ENCODE measurements at places on chromosomes 12 and 14. TPM values are rescaled to one million over a fixed set of nuclear protein-coding genes. Genes with fewer than 3 reads are reported as not detected.

The HOXC4 gene
- total RNA-seq = 0.61 TPM

DNA sequence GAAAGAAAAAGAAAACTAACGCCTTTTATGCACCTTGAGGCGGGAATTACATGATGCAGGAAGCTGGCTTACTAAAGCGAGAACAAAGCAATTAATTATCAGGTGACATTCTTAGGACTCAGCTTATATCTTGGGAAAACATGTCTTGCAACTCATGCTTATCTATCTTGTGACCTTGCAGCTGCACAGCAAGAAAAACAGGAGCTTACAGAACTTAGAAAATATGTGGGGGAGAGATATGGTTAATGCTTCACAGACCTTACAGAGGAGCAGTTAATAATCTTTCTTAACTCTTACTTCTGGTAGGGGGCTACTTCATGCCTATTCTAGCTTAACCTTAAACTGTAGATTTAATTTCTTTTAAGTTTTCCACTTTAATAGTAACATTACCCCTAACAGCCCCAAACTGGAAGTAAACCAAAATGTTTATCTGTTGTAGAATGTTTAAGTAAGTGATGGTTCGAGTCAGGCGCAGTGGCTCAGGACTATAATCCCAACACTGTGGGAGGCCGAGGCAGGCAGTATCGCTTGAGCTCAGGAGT lies 13.2 kb upstream of the OR11G2 start:
- peak; percentile 23 for DNase-seq

The ASCL1 gene
- not detected for total RNA-seq

- DNase-seq = no peak
Measured at GRCh38 chr12:71949646-71950045, 11.0 kb downstream of the TPH2 start.

GRCh38 chr14:35398071-35398584 lies 6.4 kb downstream of the NFKBIA start:
- DNase-seq = no peak

DNA sequence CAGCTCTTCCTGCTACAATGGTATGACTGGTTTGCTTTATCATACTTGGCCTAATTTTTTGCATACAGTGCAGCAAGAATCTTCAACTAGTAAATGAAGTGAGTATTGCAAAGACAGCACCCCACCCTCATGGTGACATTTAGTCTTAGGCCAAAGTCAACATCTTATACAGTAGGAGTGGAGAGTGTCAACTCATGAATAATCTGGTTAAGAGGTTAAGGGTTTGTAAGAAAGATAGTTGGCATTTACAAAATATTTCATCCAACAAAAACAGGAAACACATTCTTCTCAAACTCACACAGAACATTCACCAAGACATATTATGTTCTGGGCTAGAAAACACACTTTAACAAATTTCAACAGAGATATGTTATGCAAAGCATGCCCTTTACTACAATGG lies 2.2 kb upstream of the OAS1 start:
- DNase-seq = peak; percentile 65

DNA sequence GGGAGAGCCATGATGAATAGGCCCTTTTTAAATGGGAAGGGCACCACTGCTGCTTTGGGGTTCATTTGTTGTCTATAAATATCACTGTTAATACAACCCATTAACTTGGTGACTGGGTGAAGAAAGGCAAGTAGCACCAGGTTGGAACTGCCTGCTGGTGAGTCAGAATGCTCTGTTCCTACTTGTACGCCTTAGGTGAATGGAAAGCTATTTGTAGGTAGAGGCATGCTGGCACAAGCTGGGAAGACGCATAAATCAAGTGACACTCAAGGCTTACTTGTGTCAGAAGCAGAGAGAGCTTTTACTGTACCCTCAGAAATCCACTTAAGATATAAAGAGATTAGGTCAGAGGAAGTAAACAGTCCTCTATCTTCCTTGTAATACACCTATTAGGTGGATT lies 142.5 kb downstream of the TMX1 start:
- DNase-seq = no peak

The PPP4R4 gene
- not detected for total RNA-seq

DNA sequence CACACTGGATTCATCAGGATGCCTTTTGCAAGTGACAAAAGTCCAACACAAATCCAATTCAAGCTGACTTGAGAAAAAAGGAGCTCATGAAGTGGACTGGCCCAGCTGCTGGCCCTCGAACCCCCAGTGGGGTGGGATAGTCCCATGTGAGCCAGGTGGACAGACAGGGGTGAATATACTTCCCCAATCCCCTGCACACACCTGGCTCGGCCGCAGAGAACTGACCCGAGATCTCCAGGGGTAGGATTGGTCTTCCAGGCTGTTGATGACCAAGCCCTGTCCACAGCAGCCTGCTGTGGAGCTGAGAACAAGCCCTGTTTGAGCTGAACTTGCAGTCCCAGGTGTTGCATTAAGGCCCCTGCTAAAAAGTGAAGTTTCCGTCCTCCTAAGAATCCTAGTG lies 56.2 kb downstream of the TPCN1 start:
- DNase-seq = no peak

DNA sequence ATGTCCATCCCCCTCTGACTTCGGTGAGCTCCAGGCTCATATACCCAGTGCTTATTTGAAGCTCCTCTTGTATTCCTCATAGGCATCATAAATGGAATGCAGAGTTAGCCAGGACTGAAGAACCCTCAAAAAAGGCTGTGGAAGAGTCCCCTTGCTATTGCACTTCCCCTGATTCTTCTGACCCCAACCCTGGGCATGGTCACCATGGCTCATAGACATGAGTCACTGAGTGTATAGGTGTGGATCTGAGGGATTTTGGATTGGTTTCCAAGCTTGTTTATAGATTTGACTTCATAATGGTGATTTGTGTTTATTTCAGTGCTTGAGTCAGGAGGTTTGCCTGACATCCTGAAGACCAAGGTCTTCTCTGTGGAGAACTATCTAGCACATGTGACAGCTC lies 98.4 kb upstream of the SLC38A2 start:
- DNase-seq = no peak

- no peak for DNase-seq
Measured at GRCh38 chr12:59075968-59076490, 155.7 kb upstream of the LRIG3 start.

GRCh38 chr14:99441157-99441870 lies 39.3 kb downstream of the SETD3 start:
- DNase-seq = no peak

- no peak for DNase-seq
Measured at GRCh38 chr14:88318406-88318805, 4.7 kb downstream of the KCNK10 start.

GRCh38 chr14:32327255-32327961 lies 1.7 kb upstream of the AKAP6 start:
- DNase-seq = no peak

GRCh38 chr12:110932046-110932445 lies 11.7 kb upstream of the MYL2 start:
- no peak for DNase-seq

The RNASE1 gene
- not detected for total RNA-seq

DNA sequence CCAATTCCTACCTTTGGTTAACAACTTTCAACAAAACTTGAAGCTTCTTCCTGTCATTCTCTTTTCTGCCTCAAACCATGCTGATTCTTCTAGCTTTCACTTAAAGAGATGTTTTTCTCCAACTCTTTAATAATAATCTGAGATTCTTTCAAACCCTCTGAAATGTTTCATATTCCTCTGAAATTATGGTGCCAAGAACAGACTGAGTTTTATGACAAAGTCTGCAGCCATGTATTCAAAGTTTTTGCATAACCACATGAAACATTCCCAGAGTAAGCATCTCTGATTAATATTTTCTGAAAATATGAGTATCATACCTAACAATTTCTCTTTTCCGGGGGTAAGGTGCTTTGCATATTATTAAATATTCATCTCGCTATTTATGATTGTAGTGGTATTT lies 59.1 kb upstream of the DCN start:
- DNase-seq = no peak

DNA sequence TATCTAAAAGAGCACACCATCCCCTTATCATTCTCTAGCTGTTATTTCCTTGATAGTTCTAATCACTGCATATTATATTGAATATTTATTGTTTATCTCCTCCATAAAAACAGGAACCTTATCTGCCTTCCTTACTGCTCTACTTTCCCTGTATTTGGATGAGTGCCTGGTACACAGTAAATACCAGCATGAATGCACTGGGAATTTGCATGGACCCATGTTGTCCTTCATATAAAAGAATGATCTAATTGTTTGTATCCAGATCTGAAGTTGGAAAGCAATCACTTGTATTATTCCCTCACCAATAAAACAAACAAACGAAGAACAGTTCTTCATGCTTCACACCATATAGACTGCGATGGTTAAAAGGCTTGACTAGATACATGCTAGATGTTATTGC lies 15.3 kb upstream of the CNOT2 start:
- DNase-seq = no peak

- DNase-seq = no peak
Measured at GRCh38 chr14:74929242-74929641, 6.2 kb upstream of the RPS6KL1 start.

GRCh38 chr12:31206038-31206670 lies 119.8 kb downstream of the SINHCAF start:
- no peak for DNase-seq

The TRIM9 gene
- total RNA-seq = 2.3 TPM

DNA sequence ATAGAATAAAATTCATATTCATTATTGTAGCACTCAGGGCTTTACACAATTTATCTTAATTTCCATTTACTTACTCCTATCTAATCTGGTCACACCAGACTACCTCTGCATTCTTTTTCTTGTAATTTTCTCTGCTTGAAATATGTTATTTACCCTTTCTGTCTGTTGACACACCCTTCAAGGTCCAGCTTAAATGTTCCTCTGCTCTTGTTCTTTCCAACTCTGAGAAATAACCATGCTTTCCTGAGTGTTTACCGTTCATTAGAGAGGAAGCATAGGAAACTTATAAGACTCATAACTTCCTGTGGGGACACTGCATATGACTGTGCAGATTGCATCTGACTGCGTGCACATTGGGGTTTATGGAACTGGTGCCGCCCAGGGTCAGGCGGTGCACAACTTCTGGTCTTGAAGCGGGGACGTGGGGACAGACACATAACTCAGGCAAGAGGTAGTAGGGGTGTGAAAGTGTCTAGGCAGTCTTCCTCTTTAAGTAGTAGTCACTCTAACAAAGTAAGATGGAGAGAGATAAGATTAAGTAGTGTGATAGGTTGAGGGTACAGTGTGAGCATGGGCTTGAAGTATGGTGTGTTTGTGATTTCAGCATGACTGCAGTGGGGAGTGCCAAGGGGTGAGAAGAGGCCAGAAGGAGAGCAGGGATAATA lies 42.6 kb upstream of the FOXJ2 start:
- no peak for DNase-seq

GRCh38 chr14:103521438-103521950 lies 1.1 kb downstream of the CKB start:
- DNase-seq = no peak

DNA sequence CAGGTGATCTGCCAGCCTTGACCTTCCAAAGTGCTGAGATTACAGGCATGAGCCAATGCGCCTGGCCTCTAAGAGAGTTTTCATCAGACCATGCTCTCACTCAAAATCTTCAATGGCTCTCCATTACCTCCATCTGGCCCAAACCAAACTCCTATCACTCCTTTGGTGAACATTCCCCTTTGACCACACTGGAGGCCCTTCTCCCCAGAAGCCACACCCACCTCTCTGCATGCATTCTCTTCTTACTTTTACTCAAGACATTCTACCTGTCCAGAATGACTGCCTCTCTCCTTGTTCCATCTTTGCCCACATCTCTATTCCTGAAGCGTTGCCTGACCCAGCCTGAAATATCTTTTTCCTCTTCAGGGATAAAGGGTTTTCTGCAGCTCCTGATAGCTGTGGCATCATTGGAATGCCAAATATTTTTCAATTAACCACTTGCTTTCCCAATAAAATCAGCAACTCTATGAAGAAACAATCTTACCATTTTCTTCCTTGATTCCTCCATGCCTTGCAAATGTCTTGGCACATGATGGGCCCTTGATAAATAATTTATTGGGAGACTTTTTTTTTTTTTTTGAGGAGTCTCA lies 15.5 kb downstream of the PLEK2 start:
- DNase-seq = no peak

DNA sequence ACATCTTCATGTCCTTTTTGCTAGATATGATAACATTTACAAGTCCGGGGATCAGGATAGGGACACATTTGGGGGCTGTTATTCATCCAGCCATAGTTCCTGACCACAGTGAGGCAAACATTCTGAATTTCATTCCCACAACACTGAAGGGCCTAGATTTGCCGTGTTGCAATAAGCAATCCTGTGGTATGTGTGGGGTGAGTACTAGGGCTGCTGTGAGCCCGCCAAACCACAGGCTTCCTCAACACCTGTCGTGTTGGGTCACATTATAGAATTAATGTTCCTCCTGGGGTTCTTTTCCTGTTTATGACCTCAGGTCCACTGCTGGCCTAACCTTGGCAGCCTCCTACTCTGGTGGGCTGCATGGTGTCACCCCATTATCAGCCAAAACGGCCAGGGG lies 119.2 kb downstream of the TBC1D30 start:
- no peak for DNase-seq

- no peak for DNase-seq
Measured at GRCh38 chr12:56128670-56129205, 671 bp downstream of the ESYT1 start.

- peak; percentile 50 for DNase-seq
Measured at GRCh38 chr12:818733-819132, 66.4 kb downstream of the WNK1 start.

DNA sequence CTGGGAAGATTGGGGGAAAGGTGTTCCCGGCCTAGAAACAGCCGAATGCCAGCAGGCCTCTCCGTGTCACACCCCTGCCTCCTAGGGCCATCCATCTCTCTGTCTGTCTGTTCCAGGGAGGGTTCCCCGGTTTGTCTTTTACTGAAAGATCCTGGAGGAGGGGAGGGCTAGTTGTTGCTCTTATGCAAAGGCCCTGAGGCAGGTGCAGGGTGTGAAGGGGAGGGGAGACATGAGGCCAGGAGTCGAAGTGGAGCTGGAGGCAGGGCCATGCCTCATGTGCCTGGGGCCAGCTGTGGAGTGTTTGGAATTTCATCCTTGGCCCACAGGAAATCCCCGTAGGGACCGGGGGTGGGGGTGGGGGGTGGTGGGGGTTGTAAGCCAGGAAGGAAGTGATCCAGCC lies 8.7 kb upstream of the RCOR1 start:
- no peak for DNase-seq

The NEDD1 gene
- total RNA-seq = 10.7 TPM

- DNase-seq = no peak
Measured at GRCh38 chr14:51877810-51878209, 17.4 kb downstream of the GNG2 start.

DNA sequence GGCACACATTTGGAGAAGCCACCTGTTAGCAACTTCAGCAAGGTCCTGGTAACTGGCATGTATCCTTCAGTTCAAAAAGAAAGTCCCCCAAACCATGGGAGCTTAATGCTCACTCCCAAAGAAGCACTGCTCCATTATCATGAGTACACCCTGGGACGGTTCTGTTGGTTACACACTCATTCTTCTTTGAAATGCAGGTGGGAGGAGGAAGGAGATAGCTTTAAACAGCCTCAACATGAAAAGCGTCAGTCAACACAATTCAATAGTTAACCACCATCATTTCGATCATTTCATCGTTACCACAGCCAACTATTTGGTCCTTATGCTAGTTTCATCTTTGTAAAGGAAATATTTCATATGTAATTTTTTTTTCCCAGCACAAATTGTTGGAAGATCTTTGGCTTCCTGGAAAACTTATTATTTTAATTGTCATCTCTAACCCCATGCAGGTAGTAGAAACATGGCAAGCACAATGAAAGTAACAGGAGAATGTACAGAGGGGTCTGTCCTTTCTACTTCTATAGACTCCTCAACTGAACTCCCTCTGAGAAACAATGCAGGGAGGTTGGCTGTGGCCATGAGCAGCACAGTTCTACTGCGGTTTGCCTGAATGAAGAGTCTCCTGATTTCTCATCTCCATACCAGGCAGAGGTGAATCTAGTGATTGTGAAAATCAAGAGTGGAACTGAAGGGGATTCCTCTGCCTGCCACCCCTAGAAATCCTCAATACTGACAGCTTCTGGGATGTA lies 196.4 kb upstream of the FOXN3 start:
- DNase-seq = no peak
